ENCODE measurements at places on chromosomes 1 and 21. TPM values are rescaled to one million over a fixed set of nuclear protein-coding genes. Genes with fewer than 3 reads are reported as not detected.

DNA sequence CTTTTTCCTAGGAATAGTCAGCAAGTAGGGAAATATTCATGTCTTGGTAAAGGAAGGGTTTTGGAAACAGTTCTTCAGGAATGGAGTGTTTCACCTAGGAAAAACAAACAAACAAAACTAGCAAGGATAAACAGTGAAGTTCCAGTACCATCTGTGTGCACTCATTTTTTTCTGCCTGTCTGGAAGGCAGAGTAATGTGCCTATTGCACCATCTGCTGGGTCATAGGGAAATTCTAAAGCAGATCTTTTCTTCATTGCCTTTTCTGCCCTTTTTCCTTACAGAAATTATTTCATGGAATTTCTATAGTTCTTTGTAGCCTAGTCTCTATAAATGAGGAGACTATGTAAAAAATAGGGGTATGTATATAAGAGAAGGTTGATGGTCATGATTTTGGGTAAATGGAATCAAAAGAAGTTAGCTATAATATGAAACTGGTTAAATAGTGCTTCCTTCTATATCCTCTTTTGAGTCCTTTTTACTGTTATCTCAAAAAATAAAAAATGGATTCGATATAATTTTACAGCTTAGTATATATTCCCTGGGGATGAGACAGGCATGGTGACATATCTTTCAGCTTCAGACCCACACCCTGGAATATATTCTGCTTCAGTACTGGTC lies 3.4 kb upstream of the HRNR start:
- DNase-seq, result peak; percentile 2

- no peak for DNase-seq
Measured at GRCh38 chr1:36693161-36693525, 210.4 kb upstream of the CSF3R start.

GRCh38 chr21:25422610-25423608 lies 184.4 kb downstream of the MRPL39 start:
- no peak for DNase-seq

DNA sequence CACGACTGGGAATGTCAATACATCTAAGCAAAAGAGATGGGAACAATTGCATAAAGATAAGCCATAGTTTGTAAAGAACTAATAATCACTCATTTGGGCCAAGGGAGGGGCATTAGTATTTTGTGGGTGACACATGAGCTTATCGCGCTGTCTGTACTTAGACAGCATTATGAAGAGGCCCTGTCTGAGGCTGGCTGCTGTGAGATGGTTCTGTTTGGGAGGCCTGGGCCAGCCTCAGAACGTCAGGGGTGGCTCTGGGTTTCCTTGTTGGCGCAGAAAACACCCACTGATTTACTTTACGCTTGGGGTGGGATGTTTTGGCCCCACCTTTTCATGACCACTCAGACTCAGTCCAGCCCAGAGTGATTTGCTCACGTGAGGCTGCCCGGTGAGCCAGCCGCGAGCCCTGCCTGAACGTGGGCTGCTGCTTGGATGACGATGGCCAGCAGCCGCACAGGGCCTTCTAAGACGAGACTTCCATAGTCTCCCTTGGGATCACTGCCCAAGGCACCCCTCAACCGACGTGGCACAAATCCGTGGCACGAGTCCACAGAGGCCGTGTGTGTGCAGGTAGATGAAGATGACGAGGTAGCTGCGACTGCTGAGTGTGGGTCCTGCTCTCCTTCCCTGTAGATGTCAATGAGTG lies 18.7 kb downstream of the UMODL1 start:
- no peak for DNase-seq

DNA sequence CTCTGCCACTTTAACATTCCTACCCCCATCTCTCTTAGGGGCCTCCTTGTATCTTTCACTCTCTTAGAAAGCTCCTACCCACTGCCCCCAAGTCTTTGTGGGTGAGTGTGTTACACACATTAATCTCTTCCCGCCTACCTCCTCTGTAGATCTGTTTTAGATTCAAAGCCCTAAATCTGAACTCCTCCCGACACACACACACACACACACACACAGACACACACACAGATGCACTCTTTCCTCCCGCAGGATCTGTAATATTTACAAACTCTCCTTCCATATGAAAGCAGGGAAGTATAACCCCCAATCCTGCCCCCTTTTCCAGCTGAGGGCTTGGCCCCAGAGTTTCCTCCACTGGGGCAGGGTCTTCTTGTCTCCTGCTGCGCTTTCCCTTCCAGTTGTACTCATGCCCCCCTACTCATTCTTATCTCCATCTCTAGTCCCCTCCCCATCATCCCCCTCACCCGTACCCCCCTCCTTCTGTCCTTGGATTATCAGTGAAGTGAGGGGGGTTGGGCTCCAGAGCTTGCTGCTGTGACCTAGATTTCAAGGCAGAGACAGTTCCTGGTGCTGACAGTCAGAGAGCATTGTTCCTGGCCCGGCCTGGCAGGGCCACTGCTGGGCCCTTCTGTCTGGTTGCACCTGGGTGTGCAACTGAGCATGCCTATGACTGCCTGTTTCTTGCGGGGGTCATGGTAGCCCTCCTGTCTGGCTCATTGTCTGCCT lies 4.3 kb downstream of the PEA15 start:
- DNase-seq, result no peak

DNA sequence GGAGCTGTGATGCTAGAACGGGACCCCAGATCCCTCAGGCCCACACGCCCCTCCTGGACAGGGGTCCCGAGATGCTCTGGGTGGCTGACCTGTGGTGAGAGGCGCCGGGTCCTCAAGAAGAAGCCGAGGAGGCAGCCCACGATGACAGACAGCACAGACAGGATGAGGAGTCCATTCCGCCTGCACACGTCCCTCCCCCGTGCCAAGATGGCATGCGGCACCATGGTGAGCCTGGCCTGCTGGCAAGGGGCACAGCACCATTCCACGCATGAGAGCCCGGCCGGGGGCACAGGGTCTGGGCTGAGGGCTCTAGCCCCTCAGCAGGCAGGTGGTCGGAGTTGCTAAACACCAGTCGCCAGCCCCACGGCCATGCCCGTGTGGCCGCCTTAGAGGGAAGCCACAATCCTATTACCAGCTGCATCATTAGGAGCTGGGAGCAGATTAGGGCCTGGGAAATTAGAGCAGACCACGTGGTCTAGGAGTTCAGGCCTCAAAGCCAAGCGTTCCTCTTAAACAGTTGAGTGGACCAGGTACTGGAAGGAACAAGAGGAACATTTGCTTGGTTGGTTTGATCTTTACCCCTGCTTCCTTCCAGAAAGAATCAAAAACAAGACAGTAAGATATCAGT lies at the start of gene SLC1A7:
SLC1A7 (minus strand) TSS at position 413 of the 628 bp plus-strand sequence; CDS start at position 224, 189 bp downstream.
- DNase-seq, result no peak

Gene PLPPR4
- not detected for total RNA-seq

Gene LCE2A
- not detected for total RNA-seq

Data from HT-29 (cell line).